Fibroblast of skin of right biceps (primary cell): ENCODE measurements at places on chromosomes 11 and 22.
A peak's percentile ranks its signal among the peaks of the same experiment; 100 is the strongest.

GRCh38 chr11:92931746-92932422 lies 37.6 kb upstream of the MTNR1B start:
- peak; percentile 6 for DNase-seq

DNA sequence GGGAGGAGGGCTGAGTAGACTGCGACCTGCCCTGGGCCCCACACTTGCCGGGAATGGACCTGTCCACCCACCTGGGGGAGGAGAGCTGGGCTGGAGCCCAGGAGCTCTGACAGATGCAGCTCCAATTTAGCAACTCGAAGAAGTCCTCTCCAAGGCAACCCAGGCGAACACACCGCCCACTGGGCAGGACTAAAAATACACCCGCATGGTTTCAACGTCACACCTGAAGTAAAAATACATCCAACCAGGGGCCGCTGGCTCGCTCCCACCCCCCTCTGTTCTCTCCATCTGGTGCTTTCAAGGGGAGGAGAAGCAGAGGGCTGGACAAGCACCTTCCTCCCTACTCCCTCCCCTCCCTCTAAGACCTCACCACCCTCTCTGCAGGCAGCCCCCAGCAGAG lies 119.9 kb downstream of the FEZ1 start:
- peak; percentile 16 for DNase-seq

DNA sequence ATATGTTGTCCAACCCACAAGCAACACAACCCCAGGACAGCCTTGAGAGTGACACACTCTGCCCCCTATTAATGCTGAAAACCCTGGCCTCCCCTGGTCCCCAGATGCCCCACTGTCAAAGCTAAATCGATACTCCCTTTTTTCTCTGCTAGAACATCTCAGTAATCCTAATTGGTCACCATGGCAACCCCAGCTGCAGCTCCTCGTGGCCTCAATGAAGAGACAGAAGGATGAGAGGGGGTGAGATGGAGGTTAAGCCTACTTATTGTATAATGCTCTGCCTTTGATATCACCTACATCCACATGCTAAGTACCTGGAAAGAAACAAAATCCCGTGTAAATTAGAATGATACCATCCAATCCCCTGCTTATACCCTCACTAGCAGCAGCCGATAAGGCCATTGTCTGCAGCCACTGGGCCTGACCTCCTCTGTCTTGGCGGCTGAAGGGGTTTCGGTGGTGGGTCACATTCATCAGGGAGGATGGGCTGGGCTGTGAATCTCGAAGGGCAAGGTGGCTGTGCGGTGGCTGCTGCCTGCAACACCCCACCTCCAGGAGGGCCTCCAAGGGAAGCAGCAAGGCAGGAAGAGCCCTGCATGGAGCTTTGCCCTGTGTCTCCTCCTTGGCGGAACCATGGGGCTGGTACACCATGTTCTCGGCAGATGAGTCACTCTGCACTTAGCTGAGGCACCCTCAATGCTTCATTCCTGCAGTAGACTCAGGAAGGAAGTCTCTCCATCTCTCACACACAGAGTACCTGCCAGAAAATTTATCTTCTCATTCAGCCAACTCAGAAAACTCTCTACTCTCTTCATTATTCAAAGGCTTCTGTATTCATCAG lies 399.5 kb downstream of the BUD13 start:
- DNase-seq = no peak

- DNase-seq = no peak
Measured at GRCh38 chr22:49241174-49241851, 586.4 kb downstream of the BRD1 start.

GRCh38 chr11:75135021-75135650 lies 15.8 kb upstream of the SLCO2B1 start:
- DNase-seq = no peak

DNA sequence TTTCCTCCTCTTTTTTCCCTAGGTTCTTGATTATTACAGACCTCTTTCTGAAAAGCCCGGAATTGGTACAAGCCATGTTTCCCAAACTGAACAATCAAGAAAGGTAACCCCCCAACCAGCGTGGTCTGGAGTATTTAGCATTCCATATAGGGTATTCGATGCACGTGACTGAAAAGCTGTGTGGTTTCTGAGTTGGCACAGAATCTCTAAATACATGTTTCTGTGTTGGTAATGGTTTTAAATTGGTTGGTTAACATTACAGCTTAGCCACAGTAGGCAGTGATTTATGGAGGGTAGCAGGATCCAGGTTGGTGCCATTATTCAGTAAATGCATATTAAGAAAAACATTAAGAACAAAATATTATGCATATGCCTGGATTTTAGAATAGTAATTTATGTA lies 46.8 kb downstream of the ATXN10 start:
- peak; percentile 6 for DNase-seq

DNA sequence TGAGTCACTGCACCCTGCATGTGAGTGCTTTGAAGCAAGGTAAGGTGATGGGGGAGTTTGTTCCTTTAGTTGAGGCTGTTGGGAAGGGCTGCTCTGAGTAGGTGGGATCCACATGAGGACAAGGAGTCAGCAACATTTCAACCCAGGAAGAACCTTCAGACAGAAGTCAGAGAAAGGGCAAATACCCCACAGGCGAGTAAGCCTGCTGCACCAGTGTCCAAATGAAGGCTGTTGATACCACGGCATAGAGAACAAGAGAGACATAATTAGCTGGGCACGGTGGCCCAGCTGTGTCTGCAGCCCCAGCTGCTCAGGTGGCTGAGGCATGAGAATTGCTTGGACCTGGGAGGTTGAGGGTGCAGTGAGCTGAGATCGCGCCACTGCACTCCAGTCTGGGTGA lies 54.3 kb upstream of the CLMP start:
- DNase-seq = peak; percentile 59

- no peak for DNase-seq
Measured at GRCh38 chr11:70491696-70492472, 93.6 kb downstream of the CTTN start.

- DNase-seq = peak; percentile 66
Measured at GRCh38 chr11:66388780-66389386, 17.3 kb upstream of the SLC29A2 start.

DNA sequence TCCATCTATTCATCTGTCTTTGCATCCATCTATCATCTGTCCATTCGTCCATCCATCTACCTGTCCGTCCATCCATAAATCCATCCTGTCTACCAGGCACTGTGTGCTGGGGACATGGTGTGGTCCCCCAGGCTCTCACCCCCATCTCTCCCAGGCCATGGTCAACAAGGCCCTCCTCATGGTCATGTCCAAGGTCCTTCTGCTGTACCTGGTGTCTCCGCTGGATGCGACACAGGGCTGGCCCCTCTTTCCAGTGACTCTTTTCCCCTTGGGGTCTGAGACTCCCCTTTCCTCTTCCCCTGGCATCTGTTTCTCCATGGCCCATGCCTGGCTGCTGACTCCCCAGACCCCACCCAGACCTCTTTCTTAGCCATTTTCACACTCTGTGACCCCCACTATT lies 4.5 kb downstream of the IGLL1 start:
- DNase-seq = no peak

- no peak for DNase-seq
Measured at GRCh38 chr22:49909476-49910205, 8.6 kb downstream of the ALG12 start.

- no peak for DNase-seq
Measured at GRCh38 chr22:25569361-25569760, 4.9 kb downstream of the GRK3 start.

GRCh38 chr11:75576499-75576918 lies 14.5 kb downstream of the SERPINH1 start:
- DNase-seq = peak; percentile 71

DNA sequence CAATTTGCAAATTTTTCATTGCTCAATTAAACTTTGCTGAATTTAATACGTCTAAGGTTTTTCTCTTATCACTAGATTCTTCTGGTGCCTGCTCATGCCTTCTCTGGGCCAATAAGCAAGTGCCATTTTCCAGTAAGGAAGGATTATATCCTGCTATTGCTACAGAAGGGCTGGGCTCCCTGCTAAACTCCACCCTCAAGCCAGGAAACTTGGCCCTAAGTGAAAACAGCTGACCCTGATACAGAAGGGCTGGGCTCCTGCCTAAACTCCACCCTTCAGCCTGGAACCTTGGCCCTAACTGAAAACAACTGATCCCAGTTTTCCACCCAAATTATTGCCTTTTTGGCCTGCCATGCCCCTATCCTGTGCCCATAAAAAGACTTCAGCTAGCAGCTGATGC lies 385.3 kb downstream of the DYNC2H1 start:
- DNase-seq = peak; percentile 22

DNA sequence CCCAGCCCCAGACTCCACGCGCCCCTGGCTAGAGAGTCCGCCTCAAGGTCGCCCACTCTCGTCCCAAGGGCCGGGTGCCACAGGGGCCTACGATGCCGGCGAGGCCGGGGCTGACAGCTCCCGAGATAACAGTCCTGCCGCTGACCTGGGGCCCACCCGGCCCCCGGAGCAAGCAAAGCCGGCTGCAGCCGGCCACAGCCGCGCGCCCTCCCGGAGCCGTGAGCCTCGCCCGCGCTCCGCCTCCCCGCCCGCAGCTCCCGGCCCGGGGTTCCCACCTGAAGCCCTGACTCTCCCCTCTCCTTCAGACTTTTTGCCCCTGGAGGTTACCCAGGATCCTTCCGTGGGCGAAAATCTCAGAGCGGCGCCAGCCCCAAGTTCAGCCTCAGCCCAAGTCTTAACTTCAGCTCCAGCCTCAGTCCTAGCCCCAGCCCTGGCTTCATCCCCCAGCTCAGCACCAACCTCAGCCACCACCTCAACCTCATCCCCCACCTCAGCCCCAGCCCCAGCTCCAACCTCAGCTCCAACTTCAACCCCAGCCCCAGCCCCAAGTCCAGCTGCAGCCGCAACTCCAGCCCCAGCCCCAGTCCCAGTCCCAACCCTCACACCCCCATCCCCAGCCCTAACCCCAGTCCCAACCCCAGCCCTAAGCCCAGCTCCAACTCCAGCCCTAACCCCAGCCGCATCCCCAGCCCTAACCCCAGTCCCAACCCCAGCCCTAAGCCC lies 1.7 kb downstream of the KLHDC7B start:
- no peak for DNase-seq

GRCh38 chr11:17894929-17895658 lies 117.8 kb downstream of the SERGEF start:
- no peak for DNase-seq

DNA sequence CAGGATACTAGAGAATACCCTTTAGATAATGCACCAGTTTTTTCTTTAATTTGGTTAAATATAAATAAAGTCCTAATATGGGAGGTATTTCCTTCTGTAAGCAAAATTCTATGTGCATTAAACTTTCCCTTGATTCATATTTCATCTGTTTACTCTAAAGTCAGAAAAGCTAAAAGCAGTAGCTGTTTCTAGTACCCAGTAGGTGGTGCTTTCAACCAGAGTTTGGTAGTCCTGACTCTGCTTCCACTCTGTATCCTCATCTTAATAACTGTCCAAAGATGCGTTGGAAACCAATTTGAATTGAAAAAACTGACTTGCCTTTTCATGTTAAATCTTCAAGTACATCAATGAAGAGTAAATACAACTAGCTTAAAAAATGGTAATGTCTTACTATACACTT lies 1065.2 kb downstream of the JRKL start:
- no peak for DNase-seq

DNA sequence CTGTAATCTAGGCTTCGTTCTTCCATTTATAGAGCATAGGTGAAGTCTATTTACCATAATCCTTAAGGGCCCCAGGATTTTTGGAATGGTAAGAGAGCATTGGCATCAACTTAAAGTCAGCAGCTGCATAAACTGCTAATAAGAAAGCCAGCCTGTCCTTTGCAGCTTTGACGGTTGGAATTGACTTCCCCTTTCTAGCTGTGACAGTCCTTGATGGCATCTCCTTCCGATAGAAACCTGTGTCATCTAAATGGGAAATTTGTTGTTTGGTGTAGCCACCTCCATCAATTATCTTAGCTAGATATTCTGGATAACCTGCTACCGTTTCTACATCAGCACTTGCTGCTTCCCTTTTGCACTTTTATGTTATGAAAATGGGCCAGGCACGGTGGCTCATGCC lies 58.0 kb upstream of the GLYATL1B start:
- DNase-seq = no peak

DNA sequence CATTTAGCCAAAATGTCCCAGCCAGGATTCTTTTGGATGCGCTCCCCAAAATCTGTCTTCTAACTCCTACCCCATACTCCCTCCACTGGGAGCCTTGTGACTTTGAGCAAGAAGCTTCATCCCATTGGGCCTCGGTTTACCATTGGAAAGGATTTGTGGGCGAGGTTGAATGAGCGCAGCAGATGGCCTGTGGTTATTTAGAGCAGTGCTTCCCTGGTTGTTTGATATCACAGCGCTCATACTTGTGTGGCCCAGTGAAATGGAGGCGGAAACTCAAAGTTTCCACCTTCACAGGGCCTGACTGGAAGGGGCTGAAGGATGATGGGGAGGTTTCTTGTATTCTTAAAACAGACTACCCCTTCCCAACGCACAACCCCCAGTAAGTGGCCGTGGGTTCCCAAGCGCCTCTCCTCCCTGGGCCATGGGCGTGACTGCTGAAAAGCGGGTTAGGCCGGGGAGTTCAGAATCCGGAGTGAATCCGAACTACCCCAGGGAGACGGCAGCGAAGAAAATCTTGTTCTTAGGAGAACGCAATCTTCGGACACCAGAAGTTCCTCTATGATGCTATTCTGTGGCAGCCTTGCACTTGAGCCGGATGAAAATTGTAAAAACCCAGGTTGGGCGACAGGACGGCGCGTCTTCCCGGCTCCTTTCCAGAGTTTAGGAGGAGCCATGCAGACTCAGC lies 1.2 kb upstream of the ATF4 start:
- DNase-seq = peak; percentile 46

GRCh38 chr11:61403658-61404057 lies 11.3 kb downstream of the TMEM216 start:
- DNase-seq = no peak

- peak; percentile 97 for DNase-seq
Measured at GRCh38 chr11:64240435-64241240, at the start of gene FKBP2. TSS of gene FKBP2 (plus strand) at chr11:64241095. CDS start at chr11:64242388, 1,293 bp downstream.

- no peak for DNase-seq
Measured at GRCh38 chr11:45272701-45273100, 13.4 kb downstream of the SYT13 start.

DNA sequence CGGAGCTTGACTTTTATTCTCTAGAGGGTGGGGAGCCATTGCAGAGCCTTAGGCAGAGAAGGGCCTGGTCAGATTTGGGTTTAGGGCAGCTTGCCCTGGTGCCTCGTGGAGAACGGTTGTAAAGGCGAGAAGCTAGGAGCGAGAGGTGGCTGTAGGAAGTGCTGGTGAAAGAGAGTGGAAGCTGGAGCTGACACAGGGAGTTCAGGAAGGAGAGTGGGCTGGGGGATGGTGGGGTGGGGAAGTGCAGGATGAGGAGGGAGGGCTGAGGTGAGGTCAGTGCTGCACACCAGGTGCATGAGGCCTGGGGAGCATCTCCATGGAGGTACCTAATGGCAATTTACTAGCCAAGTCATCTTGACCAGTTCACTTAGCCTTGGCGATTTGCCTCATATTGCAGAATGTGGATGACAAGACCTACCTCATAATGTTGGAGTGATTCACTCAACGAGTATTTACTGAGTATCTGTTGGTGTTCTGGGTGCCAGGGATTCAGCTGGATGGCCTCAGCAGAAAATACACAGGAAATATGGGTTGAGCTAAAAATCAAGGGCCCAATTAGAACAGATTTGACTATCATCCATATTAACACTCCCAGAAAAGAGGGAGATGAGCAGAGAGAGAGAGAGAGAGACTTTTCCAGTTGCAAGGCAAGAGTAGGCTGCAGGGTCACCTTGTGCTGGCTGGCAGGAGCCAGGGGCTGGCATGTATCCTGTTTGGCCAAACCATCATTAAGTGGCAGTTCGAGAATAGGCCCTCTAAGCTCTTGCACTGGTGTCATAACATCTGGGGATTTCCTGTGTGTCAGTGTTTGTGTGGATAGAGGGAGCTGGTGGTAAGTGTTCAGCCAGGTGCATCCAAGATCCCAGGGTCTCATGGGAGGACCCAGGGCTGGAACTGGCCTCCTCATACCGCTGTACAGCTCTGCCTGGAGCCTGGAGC lies 44.4 kb upstream of the CLDN5 start:
- DNase-seq = peak; percentile 77

GRCh38 chr11:68667511-68668500 lies 16.5 kb upstream of the GAL start:
- DNase-seq = no peak
